ENCODE measurements at places on chromosomes 16 and 17. TPM values are rescaled to one million over a fixed set of nuclear protein-coding genes. Genes with fewer than 3 reads are reported as not detected.

Gene CHD9
- 44.4 TPM for total RNA-seq

Gene C16orf74
- total RNA-seq: 34.3 TPM

Gene SRCIN1
- under 0.01 TPM for total RNA-seq

Gene TBC1D3K
- total RNA-seq: not detected

Gene KRTAP4-5
- not detected for total RNA-seq

Gene TLCD1
- total RNA-seq: 1.8 TPM
